GM12865 (cell line): ENCODE measurements at places on chromosomes 1 and 21.

DNA sequence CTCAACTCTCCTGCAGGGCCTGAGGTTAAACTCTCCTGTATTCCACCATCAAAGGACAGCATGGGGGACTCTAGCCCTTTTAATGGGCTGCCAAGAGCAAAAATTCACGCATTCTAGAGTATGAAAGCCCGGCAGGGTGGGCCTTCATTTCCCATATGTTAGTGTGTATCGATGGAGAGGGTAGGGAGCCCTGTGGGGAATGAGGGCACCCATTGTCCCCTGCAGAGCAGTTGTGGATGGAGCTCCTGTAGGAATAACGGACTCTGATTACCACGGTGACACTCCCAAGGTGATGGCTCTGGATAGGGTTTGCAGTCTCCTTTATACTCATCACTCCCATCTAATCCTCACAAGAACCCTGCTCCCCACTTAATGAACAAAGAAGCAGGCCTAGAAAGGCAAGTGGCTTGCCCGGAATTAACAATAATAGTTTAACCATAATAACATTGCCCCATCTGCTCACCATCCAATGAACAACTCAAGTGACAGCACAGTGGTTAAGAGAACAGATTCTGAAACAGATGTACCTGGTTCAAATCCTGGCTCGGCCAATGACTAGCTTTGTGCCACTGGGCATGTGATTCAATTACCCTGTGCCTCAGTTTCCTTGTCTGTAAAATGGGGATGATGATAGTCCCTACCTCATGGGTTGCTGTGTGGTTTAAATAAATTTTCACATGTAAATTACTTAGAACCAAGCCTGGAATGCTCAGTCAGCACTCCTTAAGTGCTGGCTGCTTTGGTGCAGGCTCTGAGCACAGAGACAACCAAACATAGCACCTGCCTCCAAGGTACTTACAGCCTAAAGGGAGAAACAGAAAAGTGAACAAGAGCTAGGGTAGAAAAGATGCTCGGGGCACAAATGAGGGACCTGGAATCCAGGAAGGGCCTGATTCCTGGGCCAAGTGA lies 29.0 kb downstream of the HIVEP3 start:
- no peak for DNase-seq

- no peak for DNase-seq
Observed at GRCh38 chr1:60415696-60416095, 342.1 kb upstream of the C1orf87 start.

GRCh38 chr21:31162079-31162699 lies 123.9 kb upstream of the KRTAP19-8 start:
- DNase-seq, result no peak

DNA sequence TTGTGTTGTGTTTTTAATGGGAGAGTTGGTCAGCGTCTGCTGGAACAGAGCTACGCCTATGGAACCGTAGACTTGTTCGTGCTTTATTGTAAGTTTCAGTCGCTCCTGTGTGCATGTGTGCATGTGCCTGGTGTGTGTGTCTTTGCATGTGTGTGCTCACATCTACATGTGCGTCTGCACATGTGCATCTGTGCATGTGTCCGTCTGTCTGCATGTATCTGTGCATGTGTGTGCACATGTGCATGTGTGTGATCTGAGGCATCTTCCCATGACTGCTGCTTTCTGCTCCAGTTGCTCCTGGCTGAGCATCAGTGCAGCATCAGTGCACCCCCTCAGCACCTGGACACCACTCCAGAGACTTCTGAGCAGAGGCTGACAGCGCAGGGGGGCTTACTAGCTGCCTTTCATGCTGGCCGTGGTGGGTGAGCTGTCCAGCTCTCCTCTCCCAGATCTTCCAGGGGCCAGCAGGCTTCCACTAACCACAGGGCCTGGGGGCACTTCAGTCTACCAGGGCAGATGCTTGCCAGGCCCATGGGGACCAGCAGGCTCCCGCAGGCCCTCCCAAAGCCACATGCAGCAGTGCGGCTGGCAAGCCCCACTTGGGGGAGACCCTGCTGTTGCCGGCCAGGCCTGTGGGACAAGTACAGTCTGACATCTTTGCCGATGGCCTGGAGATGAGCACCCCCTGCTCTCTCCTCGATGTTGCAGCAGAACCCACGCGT lies 47.8 kb upstream of the PCBP3 start:
- no peak for DNase-seq

GRCh38 chr1:109659997-109660690 lies 4.2 kb downstream of the GSTM4 start:
- DNase-seq, result no peak

- DNase-seq, result no peak
Observed at GRCh38 chr1:109730666-109731065, 10.2 kb downstream of the GSTM3 start.

DNA sequence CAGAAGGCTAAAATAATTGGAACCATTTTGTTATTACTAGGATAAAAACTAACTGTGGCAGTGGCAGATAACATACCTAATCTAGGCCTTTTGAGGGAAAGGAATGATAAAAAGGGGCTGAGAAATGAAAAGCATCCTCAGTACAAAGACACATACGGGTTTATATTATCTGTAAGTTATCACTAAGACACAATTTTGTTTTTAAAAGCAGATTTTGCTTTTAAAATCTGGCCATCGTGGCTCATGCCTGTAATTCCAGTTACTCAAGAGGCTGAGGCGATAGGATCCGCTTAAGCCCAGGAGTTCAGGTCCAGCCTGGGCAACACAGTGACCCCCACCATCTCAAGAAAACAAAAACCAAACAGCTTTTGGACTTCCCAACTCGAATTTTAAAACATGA lies 24.8 kb upstream of the HP1BP3 start:
- DNase-seq, result no peak

DNA sequence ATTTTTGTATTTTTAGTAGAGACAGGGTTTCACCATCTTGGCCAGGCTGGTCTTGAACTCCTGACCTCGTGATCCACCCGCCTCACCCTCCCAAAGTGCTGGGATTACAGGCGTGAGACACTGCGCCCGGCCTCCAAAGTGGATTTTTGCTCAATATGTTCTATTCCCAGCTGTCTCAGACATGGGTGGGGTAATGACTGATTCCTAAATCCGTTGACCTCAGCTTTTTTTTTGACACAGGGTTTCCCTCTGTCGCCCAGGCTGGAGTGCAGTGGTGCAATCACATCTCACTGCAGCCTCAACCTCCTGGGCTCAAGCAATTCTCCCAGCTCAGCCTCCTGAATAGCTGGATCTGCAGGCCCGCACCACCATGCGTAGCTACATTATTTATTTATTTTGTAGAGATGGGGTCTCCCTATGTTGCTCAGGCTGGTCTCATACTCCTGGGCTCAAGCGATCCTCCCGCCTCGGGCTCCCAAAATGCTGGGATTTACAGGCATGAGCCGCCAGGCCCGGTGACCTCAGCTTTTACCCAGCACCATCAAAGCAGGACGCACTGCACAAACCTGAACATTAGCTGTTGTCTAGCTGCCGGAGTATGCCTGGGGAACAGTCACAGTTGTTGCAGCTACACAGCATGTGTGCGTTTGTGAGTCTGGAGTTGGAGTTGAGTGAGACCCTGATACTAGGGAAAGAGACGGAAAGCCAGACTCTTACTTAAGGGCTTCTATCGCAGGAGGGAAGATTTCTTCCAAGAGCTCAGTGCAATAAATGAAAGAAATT lies 43.7 kb upstream of the PSEN2 start:
- DNase-seq, result no peak

- no peak for DNase-seq
Observed at GRCh38 chr21:29403922-29404538, 105.3 kb downstream of the BACH1 start.
